LNCaP clone FGC (cell line): ENCODE measurements at places on chromosomes 4 and X.

DNA sequence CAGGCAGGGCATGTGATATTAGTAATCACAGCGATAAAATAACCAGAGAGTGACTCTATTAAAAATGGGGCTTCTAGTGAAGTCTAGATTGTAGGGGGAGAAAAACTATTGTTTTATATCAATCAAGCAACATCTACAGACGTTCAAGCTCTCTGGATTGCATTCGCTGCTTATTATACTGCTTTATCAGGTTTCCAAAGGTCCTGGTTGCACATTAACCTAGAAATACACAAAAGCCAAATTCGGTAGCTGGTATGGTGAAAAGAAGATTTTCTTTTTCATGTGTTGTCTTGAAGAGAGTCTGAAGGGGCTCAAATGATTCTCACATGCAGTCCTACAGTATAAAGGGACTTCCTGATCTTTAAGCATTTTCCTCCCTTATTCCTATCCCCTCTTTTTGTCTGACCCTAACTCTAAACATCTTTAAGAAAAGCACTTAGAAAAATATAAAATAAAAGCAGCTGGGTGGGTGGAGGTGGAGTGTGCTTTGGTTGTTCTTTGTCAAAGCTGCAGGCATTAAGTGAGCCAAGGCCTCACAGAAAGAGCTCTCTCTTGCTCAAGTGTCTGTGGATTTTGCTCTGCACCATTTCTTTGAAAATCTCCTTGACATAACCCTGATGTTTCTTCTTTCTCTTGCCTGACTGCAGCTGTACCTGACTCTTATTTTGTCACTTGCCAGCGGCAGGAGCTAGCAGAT is 46.1 kb downstream of the MID1IP1 start:
- no peak for DNase-seq

DNA sequence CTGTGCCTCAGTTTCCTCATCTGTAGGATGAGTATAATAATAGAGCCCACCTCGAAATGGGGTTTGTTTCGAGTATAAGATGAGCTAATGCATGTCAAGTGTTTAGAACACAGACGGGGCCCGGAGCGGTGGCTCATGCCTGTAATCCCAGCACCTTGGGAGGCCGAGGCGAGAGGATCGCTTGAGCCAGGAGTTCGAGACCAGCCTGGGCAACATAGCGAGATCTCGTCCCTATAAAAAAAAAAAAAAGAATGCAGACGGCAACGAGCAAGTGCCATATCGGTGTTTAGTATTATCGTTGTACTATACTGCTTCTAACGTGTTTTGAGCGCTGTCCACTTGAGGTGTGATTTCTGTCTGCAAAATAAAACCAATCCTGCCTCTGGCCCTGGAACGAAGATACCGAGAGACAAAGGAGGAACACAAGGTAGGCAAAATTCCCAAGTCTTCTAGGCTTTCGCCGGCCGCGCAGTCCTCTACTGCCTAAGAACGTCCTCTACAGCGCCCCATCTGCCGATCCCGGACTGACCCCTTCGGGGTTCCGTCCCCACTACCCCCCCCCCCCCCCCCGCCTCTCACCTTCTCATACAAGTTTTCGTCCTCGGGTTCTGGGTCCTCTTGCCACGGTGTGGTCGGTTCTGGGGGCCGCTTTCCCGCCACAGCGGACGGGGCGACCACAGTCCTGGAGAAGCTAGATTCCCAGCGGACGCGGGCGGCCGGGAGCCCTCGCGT is 442 bp downstream of the NDUFB11 start:
- no peak for DNase-seq

- DNase-seq, result no peak
These were observed 118.4 kb downstream of the KLHL13 start for GRCh38 chrX:117998171-117998570.

DNA sequence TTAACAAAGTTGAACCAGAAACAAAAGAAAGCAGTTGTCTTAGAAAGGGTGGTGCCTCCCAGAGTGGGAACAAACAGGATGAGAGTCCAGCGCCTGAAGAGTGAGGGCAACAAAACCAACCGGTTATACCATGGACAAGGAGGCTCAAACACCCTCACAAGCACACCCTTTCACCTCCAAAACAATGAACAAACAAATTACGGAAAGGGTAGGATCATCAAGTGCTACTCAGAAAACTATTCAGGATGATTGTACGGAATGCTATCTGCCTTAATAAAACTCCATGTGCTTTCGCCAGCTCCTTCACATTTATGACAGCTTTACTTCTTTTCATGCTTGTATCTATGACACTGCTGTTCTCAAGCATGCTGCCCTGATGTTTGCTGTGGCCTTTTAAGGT is 26.8 kb downstream of the SLC39A8 start:
- no peak for DNase-seq

GRCh38 chr4:1331591-1332353 is 15.2 kb upstream of the UVSSA start:
- DNase-seq, result no peak
